ENCODE measurements at places on chromosomes 16 and 17.

DNA sequence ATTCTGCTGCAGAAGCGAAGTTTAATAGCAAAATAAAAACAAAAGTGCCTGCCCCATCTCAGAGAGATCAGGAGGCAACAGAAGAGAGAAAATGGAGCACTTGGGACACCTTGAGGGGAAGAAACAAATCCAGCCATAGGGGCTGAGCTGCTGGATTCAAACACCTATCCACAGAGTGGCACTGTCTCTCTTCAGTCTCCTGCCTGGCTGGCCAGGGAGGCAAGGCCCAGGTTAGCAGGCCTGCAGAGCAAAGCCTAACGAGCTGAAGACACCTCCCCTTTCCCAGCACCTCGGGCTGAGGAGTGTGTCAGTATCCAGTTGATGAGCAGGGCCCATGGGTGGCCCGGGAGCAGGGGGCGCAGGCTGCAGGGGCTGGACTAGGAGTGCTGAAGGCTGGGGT, 8.8 kb upstream of the KRT31 start:
- DNase-seq = no peak

DNA sequence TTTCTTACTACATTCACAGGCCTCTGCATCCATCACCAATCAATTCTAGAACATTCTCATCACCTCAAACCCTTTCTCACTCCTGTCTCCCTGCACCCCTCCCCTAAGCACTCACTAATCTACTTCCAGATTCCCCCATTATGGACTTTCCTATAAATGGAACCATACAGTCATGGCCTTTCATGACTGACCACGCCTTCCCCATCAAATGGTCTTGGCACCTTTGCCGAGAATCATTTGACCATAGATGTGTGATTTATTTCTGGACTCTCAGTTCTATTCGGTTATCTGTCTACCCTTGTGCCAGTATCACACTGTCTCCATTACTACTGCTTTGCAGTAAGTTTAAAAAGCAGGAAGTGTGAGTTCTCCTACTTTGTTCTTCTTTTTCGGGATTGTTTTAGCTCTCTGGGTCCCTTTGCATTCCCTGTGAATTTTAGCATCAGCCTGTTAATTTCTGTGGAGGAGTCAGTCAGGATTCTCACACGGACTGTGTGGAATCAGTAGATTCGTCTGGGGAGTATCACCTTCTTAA, 27.5 kb downstream of the GTF3C1 start:
- no peak for DNase-seq

DNA sequence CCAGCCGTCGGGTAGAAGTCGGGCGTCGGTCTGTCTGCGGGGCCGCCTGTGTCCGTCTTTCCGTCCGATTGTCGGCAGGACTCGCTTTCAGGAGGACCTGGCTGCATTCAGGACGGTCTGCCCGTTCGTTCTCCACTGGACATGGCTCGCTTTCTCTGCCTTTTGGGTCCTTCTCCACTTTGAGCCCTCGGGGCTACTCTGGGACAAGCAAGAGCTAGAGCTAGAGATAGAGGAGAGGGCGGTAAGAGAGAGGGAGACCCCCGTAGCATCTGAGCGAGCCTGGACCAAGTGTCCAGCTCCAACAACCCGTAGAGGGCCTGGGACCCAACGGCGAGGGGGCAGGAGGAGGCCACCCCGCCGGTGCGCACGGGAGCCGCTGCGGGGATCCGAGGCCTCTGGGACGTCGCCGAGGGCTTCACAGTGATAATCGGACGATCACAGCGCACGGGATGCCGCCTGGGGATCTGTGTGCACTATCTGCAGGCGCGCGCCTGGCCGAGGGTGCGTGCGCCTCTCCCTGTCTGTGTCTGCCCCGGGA, 4.5 kb downstream of the TBX4 start:
- no peak for DNase-seq

GRCh38 chr16:4678596-4678995, 14.8 kb upstream of the NUDT16L1 start:
- DNase-seq = no peak

GRCh38 chr17:82603981-82604448, 44.2 kb downstream of the WDR45B start:
- no peak for DNase-seq

DNA sequence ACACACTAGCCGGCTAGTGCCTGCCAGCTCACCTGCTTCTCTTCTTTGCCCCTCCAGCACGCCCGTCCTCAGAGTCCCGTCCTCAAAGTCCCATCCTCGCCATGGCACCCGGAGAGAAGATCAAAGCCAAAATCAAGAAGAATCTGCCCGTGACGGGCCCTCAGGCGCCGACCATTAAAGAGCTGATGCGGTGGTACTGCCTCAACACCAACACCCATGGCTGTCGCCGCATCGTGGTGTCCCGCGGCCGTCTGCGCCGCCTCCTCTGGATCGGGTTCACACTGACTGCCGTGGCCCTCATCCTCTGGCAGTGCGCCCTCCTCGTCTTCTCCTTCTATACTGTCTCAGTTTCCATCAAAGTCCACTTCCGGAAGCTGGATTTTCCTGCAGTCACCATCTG, 3.6 kb downstream of the SCNN1G start:
- no peak for DNase-seq

- no peak for DNase-seq
Observed at GRCh38 chr16:13307851-13308250, 406.5 kb downstream of the SHISA9 start.

DNA sequence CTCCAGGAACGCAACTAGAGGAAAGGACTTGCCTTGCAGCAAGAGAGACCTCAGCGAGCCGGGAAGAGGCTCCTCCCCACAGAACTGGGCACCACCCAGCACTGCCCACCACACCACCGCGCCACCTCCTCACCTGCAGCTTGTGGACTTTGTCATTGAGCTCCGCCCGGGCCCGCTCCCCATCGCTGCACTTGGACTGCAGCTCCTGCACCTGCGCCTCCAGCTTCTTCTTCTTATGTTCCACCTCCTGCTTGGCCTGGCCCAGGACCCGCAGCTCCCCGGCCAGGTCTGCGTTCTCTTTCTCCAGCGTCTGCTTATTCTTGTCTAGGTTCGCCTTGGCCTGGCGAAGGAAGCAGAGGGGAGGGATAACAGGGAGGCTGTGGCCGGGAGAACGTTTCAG, 76.7 kb downstream of the NDE1 start:
- no peak for DNase-seq

DNA sequence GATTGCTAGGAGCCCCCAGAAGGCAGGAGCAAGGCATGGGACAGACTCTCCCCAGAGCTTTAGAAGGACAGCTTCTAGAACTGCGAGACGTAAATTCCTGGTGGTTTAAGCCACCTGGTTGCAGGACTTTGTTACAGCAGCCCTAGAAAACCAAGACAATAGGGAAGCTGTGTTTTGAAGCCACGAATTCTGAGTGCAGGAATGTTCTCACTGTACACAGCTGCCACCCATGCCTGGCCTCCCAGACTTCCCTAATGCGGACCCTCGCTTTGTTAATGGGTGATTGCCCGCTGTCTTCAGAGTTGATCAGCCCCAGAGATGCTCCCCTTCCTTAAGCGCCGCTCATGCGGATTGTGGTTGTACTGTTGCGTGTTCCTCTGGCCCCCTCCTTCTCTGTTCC, 177.1 kb downstream of the MSI2 start:
- no peak for DNase-seq

DNA sequence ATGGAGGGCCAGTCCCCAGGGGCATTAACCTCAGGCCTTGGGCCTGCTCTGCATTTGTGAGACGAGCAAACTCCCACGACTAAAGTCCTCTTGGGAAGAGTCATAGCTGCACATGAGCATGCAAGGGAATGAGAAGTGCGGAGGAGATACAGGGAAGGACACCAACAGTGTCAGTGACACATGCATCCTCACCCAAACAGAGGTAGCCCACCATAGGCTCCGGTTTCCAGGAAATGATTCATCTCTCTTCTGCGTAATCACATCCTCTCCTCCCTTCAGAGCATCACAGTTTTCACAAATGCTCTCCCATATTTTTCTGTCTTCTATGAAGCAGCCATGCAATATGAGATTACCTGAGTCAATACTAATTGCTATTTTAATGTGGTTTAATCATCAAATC, 725.7 kb upstream of the GOT2 start:
- no peak for DNase-seq

- no peak for DNase-seq
Observed at GRCh38 chr17:37391146-37391545, 15.4 kb downstream of the C17orf78 start.

GRCh38 chr17:64418506-64419339, 28.1 kb upstream of the PECAM1 start:
- DNase-seq = peak; percentile 64

DNA sequence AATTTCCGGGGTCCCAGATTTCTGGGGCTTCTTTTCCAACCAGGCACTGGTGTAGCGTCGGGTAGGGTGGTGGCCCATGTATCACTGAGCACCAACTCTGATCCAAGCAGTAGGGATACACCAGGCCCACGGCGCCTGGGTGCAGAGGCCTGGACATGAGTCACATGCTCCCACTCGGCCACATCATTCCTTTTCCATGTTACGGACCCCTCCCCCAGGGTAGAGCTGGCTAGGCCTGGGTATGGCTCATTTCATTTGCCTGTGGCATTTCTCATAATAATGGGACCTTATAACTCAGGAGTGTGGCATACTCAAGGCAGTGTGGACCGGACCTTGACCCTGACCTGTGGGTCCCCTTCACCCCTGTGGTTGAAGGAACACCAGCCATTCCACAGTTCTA, 18.0 kb upstream of the NDRG4 start:
- no peak for DNase-seq

DNA sequence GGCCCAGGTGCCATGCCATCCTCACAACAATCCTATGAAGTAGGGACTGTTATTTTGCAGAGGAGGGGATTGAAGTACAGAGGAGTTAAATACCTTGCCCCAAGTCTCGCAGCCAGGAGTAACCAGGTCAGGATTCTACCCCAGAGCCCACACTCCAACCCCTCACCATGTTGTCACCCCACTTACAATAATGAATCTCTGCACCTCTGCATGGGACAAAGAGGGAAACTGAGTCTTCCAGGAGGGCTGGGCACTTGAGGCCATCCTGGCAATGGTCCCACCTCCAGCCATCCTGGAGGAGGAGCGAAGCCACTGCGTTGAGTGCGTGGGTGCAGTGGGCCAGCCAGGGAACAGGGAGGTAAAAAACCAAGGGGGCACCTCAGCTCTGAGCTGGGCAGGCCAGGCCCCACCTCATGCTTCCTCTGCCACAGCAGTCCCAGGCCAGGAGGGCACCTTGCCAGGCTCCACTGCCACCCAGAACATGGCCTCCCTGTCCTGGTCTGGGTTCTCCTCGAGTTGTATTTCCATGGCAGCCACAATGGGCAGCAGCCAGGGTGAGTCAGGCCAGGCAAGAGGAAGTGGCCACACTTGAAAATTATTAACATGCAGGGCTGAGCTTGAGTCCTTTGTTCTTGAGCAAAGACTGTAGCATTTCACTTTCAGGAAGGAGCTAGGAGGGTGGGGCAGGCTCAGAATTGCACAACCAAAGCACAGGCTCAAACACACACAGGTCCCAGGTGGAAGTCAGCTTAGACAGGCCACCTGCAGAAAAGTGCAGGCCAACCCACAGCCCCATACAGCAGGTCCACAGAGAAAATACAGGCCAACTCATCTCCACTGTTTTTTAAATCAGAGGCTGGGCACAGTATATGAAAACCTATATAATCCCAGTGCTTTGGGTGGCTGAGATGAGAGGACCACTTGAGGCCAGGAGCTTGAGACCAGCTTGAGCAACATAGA, 52.1 kb downstream of the CUEDC1 start:
- no peak for DNase-seq

- DNase-seq = no peak
Observed at GRCh38 chr17:29090750-29091605, 48.0 kb downstream of the PIPOX start.

GRCh38 chr17:47190770-47191169, 1.7 kb upstream of the CDC27 start:
- no peak for DNase-seq

DNA sequence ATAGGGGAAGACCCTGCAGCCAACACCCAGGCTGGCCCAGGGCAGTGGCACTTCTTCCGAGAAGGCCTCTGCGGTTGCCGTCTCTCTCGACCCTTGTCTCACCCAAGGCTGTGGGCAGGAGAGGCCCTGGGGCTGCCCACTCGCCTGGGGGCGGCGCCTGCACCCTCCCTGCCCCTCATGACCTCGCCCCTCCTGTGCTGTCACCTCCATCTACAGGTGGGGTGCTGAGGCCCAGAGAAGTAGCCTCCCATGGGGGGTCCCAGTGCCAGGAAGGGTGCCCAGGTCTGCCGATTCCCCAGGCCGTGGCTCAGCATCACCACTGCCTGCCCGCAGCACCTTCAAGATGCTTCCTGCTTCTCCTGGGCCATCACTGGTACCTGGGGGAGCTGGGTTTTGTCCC, 992 bp downstream of the NLRC3 start:
- no peak for DNase-seq
